ENCODE measurements at places on chromosomes 3 and 15.

DNA sequence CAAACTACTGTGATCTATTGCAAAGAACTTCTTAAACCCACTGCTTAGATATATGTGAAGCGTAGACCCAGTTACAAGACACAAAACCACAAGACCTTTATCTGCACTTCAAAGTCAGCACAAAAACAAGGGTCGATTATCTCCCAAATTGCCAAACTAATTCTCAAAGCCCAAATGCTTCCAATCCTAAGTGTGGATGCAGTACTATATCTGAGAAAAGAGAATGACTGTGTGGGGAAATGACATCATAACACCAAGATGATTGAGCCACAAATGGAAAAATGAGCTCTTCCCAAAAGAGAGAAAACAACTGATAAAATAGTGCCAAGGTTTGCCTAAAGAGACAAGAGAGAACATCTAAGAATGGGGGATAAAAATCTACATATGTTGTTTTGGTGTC is 86.2 kb downstream of the MEIS2 start:
- no peak for DNase-seq

DNA sequence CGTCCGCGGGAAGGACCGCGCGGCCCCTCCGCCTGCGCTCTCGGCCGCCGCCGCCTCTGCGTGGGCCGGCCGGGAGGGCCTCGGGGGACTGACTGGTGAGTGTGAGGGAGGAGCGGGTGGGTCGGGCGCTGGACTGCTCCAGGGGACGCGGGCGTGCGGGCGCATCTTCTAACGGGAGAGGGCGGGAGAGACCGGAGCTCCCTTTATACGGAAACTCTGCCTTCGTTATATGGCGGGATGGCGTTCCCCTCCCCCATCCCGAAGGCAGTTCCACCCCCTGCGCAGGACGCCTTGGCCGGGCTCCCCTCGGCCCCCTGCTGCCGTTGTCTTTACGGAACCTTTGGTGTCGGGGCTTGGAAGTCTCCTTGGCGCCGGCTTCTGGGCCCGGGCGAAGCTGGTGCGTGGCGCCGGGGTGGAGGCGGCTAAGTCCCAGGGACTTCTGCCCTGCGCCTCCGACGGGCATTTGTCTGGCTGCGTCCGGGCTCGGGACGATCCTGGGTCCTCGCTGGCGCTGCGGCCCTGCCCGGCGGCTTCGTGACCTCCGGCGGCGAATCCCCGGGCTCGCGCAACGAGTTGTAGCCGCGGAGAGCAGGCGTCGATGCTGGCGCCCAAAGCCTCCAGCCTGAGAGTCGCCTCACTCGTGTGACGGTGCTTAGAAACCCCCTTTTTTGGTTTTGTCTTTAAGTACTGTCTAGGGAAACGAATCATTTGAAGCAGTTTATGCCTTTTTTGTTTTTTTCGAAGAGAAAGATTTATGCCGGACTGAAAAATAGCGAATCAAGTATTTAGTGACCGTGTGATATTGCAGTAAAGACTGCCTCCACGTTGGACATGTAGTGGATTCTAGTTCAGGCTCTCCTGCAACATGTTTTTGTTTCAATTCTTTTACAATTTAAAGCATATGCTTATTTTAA is 623 bp downstream of the ZNF639 start:
- peak; percentile 44 for DNase-seq

DNA sequence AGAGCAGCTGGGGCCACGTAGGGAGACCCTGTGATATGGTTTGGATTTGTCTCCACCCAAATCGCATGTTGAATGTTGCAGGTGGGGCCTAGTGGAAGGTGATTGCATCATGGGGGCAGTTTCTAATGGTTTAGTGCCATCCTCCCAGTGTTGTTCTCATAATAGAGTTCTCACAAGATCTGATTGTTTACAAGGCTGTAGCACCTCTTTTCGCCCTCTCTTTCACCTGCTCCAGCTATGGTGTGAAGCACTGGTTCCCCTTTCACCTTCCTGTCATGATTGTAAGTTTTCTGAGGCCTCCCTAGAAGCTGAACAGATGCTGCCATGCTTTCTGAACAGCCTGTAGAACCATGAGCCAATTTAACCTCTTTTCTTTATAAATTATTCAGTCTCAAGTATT is 198.9 kb upstream of the CBLB start:
- no peak for DNase-seq

GRCh38 chr3:114848643-114849350 is 298.3 kb downstream of the ZBTB20 start:
- no peak for DNase-seq

GRCh38 chr3:101897013-101897412 is 47.7 kb downstream of the NFKBIZ start:
- DNase-seq, result no peak

- DNase-seq, result peak; percentile 54
These were observed 97.7 kb upstream of the ATP2B2 start for GRCh38 chr3:10602769-10603768.

DNA sequence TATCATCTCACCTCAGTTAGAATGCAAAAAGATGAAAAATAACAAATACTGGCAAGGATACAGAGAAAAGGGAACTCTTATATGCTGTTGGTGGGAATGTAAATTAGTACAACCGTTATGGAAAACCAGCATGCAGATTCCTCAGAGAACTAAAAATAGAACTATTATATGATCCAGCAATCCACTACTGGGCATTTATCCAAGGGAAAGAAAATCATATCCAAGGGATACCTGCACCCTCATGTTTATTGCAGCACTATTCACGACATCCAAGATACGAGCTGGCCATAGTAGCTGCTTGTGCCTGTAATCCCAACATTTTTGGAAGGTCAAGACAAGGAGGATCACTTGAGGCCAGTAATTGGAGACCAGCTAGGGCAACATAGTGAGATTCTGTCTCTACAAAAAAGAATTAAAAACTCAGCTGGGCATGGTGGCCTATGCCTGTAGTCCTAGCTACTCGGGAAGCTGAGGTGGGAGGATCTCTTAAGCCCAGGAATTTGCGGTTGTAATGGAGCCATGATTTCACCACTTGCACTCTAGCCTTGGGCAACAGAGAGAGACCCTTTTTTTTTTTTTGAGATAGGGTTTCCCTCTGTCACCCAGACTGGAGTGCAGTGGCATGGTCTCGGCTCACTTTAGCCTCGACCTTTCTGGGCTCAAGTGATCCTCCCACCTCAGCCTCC is 26.6 kb downstream of the USP50 start:
- no peak for DNase-seq

DNA sequence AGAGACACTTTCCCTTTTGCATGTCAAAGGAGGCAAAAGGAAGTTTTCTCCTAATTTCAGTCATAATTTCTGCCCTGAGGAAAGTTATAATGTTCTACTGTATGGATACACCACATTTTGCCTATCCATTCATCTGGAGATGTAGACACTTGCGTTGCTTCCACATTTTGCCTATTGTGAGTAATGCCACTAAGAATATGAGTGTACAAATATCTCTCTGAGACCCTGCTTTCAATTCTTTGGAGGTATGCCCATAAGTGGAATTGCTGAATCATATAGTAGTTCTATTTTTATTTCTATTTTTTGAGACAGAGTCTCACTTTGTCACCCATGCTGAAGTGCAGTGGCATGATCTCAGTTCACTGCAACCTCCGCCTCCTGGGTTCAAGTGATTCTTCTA is 3.6 kb upstream of the CD276 start:
- no peak for DNase-seq

DNA sequence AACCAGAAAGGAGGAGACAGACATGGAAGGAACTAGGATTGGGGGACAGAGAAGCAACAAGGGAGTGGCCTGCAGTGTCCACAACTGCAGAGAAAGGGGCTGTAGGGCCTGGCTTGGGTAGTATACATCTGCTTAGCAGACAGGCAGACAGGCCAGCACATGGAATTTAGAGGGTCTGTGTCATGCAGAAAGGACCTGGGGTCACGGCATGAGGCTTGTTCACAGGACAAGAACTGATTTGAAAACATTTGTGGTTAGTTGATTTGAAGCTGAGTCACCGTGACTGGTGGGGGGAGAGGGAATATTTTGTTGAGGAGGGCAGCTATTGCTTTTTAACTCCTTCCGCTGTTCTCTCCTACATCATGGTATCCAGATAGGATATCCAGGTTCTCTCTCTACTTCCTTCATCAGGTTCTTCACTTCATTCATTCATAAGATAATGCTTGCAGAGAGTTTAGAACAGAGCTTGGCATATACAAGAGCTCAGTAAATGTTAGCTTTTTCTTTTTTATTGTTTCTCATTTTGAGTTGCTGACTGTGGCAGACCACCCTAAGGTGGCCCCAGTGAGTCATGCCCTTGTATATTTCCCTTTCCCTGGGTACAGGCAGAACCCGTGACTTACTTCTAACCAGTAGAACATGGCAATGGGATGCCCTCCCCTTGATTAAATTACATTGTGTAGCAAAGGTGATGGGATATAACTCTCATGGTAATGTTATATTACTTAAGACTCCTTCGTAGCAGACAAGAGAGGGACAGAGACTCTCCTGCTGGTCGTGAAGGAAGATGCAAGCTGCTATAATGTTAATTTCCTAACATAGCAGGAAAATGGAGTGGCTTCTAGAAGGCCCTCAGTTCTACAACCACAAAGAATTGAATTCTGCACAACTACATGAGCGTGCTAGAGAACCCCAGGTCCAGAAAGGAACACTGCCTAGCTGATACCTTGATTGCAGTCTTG is 95.0 kb upstream of the NMNAT3 start:
- DNase-seq, result no peak

- DNase-seq, result no peak
These were observed 124.2 kb downstream of the LIPC start for GRCh38 chr15:58556028-58556361.

DNA sequence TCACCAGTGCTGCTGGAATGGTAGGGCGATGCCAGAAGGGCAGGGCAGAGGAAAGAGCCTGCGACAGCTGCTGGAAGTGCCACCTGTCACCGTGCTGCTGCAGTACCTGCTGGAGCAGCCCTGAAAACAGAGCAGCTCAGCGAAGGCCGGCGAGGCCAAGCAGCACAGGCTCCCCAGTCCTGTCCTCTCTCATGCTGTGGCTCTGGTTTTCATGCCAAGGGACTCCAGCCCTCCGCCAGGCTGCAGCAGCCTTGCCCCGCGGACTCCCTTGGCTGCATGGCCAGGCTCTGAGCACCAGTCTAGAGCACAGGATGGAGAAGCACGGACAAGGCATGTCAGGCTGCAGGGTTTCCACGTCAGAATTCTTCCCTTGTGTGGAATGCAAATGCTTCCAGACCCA is 43.9 kb downstream of the ADCY5 start:
- DNase-seq, result no peak

DNA sequence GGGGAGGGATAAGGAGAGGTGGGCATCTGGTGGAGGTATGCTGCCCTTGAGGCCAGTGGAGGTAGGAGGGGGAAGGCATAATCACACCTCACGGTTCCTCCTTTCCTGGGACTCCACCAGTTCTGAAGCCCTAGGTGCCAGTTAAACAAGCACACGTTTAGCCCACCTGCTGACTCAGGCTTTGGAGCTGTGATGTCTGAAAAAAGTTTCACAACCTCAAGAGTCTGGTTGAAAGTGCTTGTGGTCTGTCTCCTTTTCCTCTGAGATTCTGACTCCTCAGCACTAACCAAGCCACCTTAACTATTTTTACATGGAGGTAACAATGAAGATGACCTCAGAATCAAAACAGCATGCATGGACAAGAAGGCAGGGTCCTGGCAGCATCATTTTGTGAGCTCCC is 23.0 kb downstream of the HPS3 start:
- no peak for DNase-seq

- no peak for DNase-seq
These were observed 27.3 kb downstream of the DUSP7 start for GRCh38 chr3:52029053-52029452.

DNA sequence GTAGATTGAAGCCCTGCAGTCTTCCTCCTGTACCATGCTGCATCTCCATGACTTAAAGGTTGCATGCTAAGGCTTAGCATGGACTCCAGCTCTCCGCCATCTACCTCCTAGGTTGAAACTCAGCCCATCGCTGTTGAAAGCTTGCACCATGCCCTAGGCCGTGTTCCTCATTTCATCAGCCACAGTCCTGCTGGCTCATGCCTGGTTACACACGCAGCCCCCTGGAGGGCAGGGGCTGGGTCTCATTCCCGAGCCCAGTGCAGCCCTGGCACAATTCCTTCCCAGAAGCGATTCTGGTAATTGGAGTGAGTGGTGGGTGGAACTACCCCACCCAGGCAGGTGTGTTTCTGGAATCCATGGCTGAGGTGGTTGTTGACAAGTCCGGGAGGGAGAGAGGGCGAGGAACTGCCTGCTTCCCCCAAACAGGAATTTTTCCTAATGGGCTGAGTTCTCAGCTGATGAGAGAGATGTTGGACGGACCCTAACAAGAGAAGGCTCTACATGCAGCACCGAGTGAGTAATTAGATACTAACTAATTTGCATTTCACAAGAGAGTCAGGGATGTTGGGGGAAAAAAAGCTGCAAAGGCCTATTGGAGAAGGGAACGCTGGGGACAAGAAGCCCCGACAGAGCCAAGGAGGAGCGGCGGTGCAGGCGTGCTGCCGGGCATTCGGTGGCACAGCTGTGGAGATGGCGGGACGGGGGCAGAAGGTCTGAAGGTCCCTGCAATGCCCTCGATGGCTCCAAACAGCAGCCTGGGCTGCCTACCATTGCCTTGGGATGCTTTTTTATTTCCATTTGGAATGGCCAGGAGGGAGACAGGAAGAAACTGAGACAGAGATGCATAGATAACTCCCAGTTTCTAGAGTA is 92.3 kb upstream of the TLE3 start:
- DNase-seq, result no peak

DNA sequence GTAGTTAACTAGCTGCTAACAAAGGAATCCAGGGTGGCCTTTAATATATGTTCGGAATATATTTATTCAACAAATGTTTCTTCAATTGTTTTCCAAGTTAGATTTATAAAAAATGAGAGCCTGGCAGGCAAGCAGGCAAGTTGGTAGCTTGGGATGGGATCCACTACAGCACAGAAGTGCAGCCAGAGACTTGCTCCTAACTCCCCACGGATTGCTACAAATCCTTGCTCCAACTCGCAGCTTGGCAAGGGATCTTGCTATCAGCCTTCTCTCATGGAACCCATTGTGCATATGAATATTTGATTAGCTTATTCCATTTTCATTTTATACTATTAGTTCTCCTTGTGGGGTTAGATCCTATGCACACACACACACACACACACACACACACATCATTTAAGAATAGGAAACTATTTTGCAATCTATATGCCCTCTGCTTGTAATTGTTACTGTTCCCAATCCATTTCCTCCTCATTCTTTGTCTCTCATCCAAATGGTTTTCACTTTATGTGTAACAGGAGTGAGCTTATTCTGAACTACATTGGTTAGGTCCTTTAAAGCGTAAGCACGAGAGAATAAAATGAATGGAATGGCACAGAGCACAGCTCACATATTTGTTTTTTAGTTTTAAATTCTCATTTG is 505.6 kb downstream of the LPP start:
- DNase-seq, result no peak

GRCh38 chr3:71647751-71648150 is 64.2 kb upstream of the FOXP1 start:
- no peak for DNase-seq

GRCh38 chr15:87739081-87739480 is 517.5 kb downstream of the NTRK3 start:
- DNase-seq, result no peak

DNA sequence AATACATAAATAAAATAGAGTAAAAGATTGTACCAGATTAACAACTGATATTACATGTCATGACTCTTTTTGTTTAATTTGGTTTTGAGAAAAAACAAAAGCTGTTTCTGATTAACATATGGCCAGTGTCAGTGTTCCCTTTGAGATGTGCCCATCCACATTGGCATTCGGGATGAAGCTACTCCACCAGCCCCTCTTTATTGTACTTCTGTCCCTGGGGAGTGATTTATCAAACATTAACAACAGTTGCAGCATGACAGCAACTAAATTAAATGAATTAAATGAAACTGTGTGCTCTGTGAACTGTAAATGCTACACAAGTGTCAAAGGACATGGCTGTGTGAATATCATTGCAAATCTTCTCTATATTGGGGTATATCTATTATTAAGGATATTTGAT is 25.9 kb upstream of the MTMR10 start:
- no peak for DNase-seq

All from T follicular helper cell (primary cell).